ENCODE measurements at places on chromosomes 7 and 10.

DNA sequence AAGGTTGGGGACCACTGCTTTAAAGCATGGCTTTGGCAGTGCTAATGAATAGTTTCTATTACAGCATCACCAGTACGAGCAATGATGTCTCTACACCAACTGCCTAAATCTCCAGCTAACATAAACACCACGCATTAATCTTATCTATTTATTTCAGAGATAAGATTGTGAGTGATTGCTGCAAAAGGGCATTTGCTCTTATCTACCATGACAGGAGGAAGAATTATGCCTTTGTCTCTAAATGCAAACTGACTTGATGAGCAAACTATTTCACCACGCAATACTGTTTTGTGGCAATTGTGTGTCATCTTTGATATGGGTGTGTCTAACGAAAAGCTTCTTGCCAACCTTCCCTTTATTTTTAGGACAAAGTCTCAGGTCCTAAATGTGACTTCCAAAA is 684.9 kb downstream of the SORCS1 start:
- no peak for DNase-seq

GRCh38 chr7:112056409-112056808 is 149.8 kb downstream of the DOCK4 start:
- DNase-seq = no peak

DNA sequence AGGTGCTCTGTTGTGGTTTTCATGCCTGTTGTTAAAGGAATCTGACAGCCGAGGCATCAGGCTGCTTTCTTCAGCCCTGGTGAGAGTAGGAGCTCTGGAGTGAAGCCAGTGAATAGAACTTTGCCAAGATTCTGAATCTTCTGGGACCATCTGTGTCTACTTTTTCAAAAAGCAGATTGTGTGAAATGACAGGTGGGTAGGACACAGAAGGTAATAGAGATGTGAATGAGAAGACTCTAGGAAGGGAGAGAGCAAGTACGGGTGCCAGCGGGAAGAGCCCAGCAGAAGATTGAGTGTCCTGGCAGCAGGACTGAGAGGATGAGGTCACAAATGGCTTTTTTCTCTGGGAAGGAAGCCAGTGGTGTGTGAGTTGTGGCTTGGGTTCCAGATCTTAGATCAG is 429.2 kb downstream of the SDK1 start:
- DNase-seq = no peak

DNA sequence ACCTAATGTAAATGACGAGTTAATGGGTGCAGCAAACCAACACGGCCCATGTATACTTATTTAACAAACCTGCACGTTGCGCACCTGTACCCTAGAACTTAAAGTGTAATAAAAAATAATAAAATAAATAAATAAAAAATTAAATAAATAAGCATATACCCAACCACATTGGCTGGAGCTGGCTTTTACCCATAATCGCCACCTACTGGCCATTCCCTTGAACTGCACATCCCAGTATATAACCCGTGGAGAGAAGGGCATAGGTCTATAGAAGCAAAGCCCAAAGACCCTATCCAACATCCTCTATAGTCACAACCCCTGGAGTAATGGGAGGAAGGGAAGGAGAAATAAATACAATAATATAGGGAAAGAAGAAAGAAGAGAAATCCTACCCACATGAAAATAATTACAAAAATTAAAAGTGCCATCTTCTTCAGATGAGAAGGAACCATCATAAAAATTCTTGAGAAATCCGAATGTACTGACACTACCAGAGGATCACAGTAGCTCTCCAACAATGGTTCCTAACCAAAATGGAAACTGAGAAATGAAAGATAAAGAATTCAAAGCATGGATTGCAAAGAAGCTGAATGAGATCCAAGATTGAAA is 65.6 kb downstream of the TWIST1 start:
- no peak for DNase-seq

GRCh38 chr7:683526-684205 is 42.8 kb upstream of the DNAAF5 start:
- DNase-seq = no peak

- no peak for DNase-seq
These were observed 31.7 kb downstream of the TRDMT1 start for GRCh38 chr10:17169803-17170202.

DNA sequence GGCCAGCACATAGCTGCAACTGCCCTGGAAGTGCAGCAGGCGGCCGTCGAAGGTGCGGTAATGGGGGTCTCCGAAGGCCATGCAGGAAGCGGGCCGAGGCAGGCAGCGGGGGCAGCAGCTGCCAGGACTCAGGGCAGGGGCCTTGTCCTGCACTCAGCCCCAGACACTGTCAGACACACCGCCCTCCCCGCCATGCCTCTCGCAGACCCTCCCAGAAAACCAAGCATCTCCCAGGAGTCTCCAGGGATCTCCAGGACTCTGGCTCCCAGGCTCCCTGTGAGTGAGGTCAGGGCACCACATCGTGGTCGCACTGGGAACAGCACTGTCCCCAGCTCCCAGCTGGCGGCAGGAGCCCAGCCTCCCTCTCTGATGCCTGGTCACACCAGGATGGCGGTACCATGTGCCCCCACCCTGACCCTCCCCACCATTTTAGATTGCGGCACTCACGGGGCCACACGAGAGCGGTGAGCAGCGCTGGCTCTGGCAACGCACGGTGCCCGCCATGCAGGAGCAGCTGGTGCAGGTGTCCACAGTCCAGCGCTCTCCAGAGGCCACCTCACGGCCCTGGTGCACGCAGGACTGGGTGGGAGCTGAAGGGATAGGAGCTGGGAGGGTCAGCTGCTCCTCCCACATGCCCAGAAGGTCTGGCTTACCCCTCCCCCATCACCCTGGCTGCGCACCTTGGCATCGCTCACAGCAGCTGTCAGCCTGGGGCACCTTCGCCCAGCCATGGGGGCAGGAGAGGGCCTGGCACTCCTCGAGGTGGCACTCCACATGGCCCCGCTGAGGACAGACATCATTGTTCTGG is 17.5 kb downstream of the ATP6V1F start:
- DNase-seq = no peak

- DNase-seq = no peak
These were observed 100.0 kb downstream of the RNF216 start for GRCh38 chr7:5681423-5681822.

GRCh38 chr7:123972831-123973230 is 47.8 kb downstream of the SPAM1 start:
- no peak for DNase-seq

DNA sequence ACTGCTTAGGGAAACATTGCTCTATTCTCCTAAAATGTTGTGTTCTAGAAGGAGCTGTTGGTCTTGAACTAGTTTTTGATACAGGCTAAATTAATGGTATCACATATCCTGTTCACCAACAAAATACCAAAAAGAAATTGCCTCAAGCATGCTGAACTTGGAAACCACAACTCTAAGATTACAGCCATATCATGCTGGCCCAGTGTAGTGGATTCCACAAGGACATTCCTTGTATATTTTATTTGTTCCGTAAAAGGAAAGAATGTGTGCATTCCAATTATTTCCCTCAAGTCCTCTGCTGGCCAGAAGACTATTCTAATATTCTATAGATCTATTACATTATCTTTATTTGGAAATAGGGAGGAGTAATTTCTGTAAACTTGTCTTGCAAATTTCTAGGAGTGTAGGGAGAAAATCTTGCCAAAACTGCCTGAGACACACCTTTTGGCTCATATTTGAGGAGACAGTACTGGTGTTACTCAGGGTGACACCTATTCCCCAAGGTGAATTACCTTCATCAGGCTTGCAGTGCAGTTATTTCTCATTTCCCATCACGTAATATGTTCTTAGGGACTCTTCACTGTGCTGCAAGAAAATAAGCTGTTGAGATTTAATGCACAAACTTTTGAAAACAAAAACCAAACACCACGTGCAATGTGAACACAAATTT is 1.9 kb upstream of the NEBL start:
- DNase-seq = no peak

DNA sequence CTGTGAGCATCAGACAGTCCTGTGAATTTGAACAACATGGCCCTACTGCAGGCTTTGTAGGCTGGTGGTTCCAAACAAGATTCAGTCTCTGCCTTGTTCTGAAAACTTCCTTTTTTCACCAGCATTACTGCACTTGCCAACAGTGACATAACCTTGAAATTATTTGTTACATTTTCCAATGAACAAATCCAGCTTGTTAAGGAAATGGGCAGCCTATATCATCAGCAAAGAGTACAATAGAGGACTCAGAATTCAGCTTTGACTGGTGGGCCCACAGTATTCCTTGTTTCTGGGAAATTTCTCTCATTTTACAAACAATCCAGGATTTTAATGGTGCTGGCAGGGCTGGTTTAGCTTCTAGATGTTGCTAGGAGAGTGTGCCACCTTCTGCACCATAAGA is 703.7 kb upstream of the FZD8 start:
- no peak for DNase-seq

- DNase-seq = no peak
These were observed 239.0 kb downstream of the DIP2C start for GRCh38 chr10:450463-450862.

GRCh38 chr7:135822376-135822775 is 73.8 kb upstream of the FAM180A start:
- no peak for DNase-seq

DNA sequence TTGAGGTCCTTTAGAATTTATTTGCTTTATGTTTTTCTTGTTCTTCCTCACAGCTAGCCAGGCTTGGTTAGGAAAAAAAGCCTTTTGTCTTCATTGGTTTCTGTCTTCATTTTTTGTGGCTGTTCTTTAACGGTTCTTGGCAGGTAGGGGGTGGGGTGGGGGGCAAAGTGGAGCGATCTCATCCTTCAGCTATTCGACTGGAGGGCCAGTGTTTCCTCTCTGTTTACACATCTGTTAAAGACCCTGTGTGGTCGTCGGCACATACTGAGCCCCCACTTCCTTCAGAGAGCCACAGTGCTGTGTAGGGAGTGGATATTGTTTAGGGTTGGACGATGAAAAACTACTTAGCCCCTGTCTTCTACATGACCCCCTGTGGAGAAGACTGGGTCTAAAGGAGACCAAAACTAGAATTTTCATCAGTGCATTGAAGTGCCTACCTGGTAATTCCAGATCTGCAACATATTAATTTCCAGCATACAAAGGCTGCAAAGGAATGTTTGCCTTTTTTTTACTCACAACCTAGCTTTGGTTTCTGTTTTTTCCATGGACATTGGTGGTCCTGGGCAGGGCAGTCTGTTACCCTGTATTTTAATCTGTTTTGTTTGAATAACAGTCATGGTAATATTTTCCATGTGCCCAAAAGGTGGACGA is 29.0 kb downstream of the PRPF18 start:
- no peak for DNase-seq

DNA sequence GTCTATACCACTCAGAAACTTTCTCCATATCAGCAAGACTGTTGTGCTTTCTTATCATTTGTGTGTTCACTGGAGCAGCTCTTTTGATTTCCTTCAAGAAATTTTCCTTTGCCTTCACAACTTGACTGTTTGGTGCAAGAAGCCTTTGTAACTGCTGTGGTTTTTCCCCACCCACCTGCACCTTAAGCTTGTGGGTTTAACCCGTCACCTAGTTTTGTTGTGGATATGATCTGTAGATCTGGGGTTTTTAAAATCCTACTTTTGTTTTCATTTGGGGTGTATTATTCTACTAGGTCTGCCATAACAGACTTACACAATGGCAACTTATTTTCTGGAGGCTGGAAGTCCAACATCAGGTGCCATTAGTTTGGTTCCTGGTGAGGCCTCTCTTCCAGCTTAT is 30.5 kb upstream of the CHST3 start:
- DNase-seq = peak; percentile 10

GRCh38 chr7:24325708-24326107 is 41.7 kb downstream of the NPY start:
- no peak for DNase-seq

GRCh38 chr10:75408911-75409885 is 7.6 kb upstream of the ZNF503 start:
- DNase-seq = no peak

DNA sequence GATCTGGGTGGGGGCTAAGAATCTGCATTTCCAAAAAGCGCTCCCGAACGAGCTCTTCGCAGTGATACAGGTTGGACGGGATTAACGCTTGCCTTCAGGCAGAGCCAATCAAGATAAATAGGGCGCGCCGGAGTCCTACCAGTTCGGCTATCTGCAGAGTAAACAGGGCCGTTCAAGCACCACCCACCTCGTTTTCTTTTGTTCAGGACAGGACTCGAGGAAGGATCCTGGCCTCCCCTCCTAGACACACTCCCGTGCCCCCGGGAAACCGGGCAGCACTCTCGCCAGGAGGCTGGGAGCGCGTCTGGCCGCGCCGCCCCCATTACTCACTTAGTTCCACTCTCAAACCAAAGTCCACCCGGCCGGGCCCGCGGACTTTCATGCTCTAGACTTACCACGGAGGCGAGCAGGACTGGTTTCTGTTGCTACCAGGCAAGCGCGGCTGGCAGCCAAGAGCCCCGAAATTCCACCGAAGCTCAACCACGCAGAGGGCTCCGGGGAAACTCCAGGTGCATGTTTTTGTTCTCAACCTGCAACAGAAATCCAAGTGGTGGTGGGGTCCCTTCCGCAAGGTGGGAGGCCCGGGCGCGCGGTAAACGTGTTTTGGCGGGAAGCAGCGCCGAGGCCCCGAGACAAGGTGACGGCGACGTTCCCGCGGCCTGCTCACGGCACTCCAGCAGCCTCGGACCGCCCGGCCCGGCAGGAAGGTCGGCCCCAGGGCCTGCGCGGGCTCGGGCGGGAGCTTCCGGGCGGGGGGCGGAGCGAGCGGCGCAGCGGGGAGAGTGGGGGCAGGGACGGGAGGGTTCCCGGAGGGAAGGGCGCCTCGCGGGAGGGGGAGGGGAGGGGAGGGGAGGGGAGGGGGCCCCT is 12.7 kb downstream of the HNRNPF start:
- peak; percentile 96 for DNase-seq

GRCh38 chr7:32891043-32891799 is at the start of gene KBTBD2:
KBTBD2 (minus strand) TSS chr7:32891760; CDS start chr7:32879604, 12,156 bp downstream.
- peak; percentile 96 for DNase-seq

GRCh38 chr7:138663725-138664710 is 37.1 kb downstream of the SVOPL start:
- no peak for DNase-seq

- DNase-seq = no peak
These were observed 8.1 kb downstream of the TFAM start for GRCh38 chr10:58393317-58393716.

- no peak for DNase-seq
These were observed 12.0 kb upstream of the SMARCD3 start for GRCh38 chr7:151260471-151260870.

DNA sequence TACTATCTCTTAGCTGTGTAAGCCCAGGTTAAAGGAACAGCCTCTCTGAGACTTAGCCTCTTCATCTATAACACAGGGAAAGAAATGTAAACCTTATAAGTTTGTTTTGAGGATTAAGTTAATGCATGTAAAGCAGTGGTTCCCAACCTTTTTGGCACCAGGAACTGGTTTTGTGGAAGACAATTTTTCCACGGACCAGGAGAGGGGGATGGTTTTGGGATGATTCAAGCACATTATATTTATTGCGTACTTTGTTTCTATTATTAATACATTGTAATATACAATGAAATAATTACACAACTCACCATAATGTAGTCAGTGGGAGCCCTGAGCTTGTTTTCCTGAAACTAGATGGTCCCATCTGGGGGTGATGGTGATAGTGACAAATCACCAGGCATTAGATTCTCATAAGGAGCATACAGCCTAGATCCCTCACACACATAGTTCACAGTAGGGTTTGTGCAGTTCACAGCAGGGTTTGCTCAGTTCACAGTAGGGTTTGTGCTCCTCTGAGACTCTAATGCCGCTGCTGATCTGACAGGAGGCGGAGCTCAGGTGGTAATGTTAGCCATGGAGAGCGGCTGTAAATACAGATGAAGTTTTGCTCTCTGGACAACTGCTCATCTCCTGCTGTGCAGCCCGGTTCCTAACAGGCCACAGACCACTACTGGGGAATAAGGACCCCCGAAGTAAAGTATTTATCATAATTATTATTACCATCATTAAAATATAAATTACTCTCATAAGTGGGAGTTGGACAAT is 41.3 kb upstream of the ANK3 start:
- no peak for DNase-seq

- no peak for DNase-seq
These were observed 120.3 kb downstream of the FOXP2 start for GRCh38 chr7:114534953-114535352.

Data from lower leg skin (tissue), 4 donors.